ENCODE measurements at places on chromosomes 13 and 19.
A peak's percentile ranks its signal among the peaks of the same experiment; 100 is the strongest.

DNA sequence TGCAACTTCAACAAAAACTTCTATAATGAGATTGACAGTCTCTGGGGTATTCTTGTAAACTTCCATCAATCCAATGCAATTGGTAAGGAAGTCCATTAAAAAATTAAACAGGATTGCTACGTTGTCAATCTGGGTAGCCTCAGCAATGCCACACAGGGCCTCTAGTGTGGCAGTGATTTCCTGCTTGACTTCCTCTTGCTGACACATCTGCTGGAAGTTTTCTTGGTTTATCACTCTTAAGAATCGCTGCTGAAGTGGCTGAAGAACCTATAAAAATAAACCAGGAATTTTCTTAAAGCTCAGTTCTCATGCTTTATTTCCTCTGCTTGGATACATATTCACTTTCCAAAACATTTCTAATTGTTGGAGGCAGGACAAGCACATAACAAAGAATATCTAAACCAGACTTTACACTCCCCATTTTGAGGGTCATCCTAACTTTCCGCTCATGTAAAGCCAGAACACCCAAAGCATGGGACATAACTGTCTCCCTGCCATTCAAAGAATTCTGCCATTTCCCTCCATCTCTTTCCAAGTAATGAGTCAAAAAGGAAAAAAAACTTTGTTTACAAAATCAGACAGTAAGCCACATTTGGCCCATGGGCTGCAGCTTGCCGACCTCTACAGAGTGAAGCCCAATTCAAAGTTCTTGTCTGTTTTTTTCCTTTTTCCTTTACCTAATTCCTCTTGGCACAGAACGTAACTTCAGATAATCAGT, 23.2 kb upstream of the EEF1AKMT1 start:
- no peak for DNase-seq

DNA sequence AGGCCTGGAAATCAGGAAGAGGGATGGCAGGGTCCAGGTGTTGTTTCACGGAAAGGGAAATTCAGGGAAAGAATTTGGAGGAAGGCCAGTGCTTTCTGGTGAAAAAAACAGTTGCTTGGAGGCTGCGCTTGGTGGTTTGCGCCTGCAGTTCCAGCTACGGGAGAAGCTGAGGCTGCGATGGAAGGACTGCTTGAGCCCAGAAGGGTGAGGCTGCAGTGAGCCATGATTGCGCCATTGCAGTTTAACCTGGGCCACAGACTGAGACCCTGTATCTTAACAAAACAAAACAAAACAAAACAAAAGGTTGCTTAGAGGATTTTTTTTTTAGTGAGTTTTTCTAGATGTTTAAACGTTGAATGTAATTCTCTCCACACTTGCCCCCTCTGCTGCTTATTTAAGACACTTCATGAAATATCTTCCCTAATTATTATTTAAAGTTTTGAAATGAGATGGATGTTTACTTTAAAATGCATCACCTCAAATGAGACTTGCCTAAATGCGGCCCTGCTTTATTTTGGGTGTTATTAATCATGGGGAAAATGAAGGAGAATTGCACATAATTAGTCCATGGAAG, 75.4 kb upstream of the TRPC4 start:
- no peak for DNase-seq

DNA sequence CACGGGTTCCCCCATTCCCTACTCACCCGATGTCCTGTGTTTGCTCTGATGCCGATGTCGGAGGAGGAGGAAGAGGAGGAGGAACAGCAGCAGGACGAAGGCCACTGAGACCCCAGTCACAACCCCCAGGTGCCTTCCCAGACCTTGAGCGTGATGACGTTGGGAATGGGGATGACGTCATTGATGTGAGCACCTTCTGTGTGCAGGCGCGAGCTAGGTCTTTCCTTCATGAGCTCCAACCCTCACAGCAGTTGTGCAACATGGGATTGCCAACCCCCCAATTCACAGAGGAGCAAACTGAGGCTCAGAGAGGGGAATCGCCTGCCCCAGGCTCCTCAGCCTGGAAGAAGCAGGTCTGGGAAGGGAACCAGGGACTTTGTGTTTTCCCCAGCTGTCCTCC, 4.2 kb downstream of the LILRB5 start:
- no peak for DNase-seq

DNA sequence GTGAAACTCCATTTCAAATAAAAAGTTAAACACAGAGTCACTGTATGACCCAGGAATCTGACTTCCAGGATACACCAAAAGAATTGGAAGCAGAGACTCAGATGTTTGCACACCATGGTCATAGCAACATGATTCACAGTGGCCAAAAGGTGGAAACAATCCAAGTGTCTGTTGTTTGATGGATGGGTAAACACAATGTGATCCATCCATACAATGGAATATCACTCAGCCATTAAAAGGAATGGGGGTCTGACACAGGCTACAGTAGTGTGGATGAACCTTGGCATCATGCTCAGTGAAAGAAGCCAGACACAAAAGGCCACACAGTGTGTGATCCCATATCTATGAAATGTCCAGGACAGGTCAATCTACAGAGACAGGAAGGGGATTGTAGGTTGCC, 174.3 kb downstream of the PTPRS start:
- DNase-seq: no peak

- no peak for DNase-seq
These were observed 796 bp upstream of the LSM14A start for GRCh38 chr19:34171539-34171876.

DNA sequence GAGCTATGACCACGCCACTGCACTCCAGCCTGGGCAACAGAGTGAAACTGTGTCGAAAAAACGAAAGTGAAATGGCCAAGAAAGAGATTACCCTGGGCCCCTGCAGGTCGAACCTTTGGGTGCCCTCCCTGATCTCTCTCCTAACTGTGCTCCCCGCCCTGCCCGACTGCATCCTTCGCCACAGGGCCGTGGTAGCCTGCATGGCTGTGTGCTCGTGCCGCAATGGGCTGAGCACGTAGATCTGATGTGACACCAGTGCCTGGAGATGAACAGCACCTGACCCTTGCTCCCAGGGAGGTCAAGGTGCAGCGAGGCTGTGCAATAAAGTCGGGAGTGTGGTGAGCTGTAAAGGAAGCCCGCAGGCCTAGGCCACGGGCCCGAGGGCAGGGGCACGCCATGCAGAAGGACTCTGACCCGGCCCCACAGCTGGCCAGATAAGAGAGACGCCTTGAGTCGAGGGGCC, 60.2 kb downstream of the PEX11G start:
- DNase-seq: no peak

GRCh38 chr13:28849441-28849840, 29.3 kb downstream of the MTUS2 start:
- no peak for DNase-seq

DNA sequence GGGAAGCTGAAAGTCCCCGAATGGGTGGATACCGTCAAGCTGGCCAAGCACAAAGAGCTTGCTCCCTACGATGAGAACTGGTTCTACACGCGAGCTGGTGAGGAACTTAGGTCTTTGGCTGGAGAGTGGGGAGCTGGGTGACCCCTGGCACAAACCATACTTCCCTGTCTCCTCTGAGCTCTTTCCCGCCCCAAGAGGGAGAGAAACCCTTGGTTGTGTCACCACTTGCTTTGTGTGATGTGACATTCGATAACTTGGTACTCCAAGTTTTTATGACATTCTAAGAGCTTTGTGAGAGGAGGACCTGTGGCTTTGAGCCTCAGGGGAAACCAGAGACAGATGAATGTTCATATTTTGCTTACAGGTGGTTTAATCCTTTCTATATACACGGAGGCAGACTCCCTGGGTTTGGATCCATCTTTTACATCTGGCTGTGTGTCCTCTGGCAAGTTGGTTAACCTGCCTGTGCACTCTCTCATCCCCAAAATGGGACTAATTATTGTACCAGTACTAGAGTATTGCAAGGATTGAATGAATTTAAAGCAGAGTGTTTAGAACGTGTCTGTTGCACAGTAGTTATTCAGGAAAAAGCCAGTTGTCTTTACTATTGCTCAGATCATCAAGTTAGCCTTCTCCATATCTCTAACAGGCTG, 1.2 kb downstream of the RPS19 start:
- DNase-seq: no peak

- no peak for DNase-seq
These were observed 68.8 kb upstream of the MCF2L start for GRCh38 chr13:112900226-112900600.

DNA sequence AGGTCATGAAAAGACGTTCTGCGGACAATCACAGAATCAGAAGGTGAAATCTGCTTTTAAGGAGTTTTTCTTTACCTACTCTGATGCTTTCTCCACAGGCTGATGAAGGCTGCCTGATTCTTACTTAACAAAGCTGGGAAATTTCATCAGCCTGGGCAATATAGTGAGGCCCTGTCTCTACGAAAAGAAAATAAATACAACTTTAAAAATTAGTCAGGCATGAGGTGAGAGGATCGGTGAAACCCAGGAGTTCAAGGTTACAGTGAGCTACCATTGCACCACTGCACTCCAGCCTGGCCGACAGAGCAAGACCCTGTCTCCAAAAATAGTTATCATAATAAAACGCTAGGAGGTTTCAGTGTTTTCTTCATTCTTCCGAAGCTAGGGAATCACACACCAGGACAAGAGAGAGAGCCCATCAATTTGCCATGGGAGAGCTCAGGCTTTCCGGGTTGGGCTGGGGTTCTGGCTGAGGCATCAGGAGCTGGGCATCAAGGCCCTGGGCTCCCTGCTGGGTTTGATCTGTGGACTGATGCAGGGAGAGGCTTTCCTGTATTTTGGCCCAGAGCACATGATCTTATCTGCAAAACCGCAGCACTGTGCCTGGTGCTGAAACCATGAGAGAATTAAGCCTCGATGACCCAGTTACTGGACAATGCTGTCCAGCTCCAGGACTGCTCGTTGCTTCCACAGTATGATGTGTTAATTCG, 25.1 kb upstream of the CEBPG start:
- DNase-seq: no peak

- DNase-seq: no peak
These were observed 1.3 kb downstream of the SNAPC2 start for GRCh38 chr19:7921302-7921966.

- DNase-seq: no peak
These were observed 119.9 kb downstream of the MAB21L1 start for GRCh38 chr13:35356572-35356971.

- no peak for DNase-seq
These were observed 14.0 kb downstream of the CD70 start for GRCh38 chr19:6576869-6577475.

DNA sequence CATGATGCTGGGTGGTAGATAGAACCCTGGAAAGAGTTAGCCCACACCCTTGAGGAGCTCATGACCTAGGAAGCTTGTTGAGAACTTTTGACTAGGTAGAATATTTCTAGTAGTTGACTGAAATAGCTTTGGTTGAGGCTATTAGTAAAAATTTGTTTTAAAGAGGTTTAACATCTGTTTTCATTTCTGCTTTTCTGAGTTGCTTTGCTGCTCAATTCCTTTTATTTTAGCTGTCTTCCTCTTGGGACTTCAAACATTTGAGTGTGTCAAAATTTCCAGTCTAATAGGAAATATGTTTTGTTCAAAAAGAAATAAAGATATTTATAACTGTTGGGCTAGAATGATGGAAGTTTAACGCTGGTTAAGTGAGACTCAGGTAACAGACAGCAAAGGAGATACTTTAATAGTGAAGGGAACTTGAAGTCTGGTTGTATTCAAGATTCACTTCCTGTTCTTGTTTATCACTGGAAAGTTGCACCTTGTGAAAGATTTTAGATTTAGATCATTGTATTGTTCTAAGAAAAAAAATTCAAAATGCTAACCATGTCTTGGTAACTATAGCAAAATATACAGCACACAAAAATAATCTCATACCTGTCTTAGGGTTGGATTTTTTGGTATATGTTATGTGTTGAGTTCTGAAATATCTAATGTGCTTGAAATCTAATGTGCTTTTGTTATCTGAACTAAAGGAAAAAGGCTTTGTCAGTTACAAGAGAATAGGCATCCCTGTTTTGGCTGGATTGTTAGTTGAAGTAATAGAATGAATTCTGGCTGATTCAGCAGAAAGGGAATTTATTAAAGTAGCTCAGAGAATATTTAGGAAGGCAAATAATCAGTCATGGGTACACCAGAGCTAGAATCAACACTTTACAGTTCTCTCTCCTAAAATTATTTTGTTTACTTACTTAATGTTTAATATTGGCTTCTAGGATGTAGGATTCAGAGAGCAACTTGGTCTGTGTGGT, 24.4 kb upstream of the GPR18 start:
- no peak for DNase-seq

GRCh38 chr13:72653506-72653905, 73.9 kb downstream of the MZT1 start:
- DNase-seq: no peak

DNA sequence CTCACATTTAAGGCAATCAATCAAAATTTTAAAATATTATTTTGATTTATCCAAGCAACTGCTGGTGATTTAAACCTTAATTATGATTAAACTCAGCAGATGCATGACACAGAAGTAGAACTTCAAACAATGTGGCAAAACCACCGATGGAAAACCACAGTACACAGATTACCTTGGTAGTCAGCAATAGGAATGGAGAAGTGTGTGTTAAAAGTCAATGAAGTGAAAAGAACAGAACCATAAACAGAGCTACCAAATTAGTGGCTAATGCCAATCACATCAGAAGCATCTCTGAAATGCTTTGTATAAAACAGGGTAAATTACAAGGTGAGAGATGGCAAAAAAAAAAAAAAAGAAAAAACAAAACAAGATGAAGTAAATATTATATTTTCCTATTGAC, 31.2 kb downstream of the KATNAL1 start:
- DNase-seq: no peak

DNA sequence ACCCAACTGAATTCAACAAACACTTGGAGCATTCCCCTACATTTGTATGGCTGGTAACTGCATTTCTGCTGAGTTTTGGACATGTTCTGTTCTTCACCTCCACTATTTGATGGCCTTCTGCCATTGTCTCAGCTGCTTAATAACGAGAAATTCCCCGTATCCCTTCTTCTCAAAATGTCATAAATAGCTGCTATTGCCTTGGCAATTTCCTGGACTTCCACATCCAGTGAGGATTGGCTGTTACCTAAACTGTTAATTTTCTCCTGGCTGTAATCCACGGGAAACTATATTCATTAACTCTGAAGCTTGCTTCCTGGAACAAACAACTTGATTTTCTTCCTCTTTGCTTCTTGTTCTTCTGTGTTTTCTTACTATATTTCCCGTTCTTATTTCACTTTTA, 69.5 kb upstream of the TDRD3 start:
- DNase-seq: no peak

- DNase-seq: peak; percentile 54
These were observed 964 bp downstream of the KHSRP start for GRCh38 chr19:6423499-6424194.

DNA sequence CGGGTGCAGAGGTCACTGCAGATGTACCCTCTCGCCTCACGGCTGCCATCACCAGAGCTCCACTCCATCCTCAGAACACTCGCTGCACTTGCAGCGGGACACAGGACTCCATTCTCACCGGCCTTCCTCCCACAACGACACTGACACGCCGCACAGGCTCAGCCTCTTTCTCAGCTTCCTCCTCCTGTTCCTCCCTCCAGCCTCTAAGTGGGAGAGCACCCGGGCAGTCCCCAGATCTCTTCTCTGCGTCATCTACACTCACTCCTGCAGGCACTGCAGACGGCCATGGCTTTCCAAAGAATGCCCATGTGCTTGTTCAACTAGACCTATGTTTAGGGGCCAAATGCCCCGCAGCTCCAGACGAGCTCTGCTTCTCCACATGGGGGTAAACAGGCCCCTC, 14.3 kb upstream of the FKRP start:
- no peak for DNase-seq

GRCh38 chr13:48655291-48655690, 1.6 kb downstream of the CYSLTR2 start:
- DNase-seq: no peak
